ENCODE measurements at places on chromosomes 2 and 18.

DNA sequence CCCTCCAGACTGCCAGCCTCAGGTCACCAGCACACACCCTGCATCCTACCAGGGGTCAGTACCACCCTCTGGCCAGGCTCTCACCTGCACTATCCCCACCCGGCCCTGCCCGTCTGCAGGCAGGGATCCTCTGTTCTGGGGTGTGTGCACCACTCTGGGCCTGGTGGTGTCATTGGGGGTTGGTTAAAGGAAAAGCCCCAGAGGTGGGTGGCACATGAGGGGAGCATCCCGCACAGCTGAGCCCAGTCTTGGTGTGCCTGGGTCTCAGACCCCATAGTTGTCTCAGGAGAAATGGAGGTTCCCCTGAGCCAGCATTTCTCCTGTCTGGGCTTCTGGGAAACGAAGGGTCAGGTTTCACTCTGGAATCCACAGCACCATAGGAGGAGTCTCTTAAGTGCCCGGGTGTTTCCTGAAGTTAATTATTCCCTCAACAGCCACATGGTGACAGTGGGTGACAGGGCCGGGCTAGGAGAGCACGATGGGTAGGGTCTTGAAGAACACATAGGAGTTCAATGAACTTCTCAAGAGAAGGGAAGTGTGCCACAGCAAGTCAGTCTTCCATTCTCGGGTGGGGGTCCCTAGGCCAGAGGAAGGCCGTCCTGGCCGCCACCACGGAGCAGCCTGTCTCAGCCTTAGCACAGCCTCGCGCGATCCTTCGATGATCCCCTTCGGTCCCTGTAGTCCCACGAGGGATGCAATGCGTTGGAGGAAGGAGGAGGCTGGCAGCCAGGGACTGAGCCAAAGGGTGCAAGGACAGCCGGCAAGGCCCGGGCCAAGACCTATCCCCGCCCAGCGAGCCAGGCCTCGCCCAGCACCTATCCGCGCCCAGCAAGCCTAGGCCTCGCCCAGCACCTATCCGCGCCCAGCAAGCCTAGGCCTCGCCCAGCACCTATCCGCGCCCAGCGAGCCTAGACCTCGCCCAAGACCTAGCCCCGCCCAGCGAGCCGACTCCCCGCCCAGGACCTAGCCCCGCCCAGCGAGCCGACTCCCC is 1.1 kb upstream of the FARP2 start:
- peak; percentile 54 for DNase-seq

DNA sequence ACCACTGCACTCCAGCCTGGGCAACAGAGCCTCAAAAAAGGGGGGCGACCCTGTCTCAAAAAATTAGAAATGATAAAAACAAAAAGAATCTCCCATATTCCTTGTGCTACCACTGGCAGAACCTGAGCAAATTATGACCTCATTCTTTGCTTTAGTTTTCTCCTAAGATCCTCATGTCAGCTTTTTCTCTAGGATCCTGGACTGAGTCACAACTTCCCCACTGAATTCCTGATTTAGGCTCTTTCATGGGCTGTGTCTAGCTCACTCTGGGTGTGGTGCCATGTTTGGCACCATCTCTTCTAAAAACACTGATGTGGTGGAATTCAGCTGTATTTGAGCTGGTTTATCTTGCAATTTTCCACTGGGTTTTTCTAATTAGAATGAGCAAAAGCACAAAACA is 37.1 kb downstream of the EXOC6B start:
- no peak for DNase-seq

GRCh38 chr18:76886112-76886511 is 63.8 kb downstream of the ZNF236 start:
- DNase-seq: no peak

DNA sequence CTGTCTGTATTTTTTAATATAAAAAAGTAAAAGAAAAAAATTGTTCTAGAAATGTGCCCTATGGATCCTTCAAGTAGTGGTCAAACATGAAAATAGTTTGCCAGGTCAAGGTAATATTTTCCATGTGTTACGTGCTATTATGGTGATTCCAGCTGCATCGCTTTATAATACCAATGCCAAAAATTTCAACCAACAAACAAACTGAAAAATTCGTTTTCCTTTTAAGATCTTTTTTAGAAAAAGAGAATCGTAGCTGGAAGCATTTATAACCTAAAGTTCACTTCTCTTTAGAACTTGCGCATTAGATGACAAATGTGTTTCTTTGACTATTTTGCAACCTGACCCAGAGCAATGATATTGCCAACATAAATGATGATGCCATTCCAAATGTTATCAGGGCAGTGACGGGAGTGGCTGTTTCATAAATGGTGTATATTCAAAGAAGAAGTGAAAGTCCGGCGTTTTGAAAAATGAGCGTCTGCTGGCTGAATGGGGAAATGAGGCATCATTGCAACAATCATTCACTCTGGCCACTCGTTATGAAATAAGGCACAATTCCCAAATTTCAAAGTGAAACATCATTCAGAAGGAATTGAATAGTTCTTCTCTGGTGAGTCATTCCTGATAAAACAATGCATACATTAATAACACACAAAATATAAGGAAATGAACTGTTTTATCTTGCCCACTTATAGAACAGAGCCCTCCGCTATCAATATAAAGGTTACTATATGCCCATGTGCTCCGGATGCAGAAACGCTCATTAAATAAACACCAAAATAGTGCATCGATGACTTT is 297.4 kb downstream of the TGIF1 start:
- no peak for DNase-seq

- DNase-seq: no peak
Observed at GRCh38 chr2:111898703-111899514, 502 bp downstream of the MERTK start.

GRCh38 chr2:172082105-172082943 is 3.0 kb upstream of the DLX1 start:
- DNase-seq: no peak

- DNase-seq: no peak
Observed at GRCh38 chr2:120307482-120307881, 38.5 kb upstream of the INHBB start.

- no peak for DNase-seq
Observed at GRCh38 chr2:71505086-71505769, 51.9 kb downstream of the DYSF start.

DNA sequence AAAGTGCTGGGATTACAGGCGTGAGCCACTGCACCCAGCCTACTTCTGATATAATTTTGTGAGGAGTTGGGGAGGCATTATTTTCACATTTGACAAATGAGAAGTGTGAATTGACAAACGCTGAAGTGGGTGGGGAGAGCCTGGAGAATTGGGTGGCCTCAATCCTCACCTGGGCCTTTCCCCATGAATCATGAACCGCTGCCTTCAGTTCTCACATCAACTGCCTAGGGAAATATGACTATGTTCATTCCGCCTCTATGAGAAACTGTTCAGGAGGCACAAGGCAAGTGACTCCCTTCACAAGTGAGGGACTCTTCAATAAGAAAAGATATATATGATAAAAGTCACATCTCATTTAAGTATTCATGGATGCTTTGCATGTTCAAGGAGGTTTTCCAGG is 96.6 kb upstream of the RND3 start:
- DNase-seq: no peak

- no peak for DNase-seq
Observed at GRCh38 chr2:71720283-71720560, 266.9 kb downstream of the DYSF start.

DNA sequence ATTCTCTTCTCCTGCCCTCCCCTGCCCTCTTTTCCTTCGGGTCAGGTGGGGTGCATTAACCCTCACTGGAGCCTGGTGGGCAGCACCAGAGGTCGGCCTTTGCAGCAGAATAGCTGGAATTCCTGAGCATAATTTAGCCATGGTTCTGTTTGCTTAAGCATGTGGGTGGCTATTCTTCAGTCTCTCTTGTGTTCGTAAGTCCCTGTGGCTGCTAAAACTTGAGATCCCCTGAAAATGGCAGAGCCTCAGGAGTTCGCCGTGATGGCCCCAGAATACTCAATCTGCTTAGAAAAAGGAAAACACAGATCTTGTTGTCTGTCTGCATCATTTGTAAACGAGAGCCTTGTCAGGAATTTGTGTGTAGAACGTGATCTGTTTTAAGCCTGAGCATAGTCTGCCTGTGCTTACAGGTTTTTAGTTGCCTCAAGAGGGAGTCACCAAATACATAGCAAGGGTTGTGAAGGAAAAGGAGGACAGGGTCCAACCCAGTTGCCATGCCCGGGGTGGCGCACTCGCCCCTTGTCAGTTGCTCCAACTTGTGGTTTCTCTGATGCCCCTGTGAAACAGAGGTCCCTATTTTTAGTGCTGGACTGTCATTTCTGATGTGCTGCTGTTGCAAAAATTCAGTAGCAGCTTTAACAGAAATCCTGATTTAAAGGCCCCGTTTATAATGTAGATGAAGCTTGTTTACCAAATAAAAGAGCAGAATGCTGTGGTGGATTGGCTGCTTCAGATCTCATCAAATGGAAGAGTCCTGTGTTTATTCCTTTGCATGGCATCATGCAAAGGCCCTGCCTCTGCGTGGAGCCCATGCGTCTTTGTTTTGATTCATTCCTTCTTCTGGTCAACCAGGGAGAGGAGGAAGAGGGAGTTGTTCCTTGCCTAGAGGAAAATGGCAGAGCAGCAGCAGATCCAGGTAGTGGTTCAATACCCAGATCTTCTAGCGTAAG is 74.8 kb downstream of the WDSUB1 start:
- no peak for DNase-seq

GRCh38 chr2:240811346-240812300 is 8.4 kb downstream of the KIF1A start:
- no peak for DNase-seq

DNA sequence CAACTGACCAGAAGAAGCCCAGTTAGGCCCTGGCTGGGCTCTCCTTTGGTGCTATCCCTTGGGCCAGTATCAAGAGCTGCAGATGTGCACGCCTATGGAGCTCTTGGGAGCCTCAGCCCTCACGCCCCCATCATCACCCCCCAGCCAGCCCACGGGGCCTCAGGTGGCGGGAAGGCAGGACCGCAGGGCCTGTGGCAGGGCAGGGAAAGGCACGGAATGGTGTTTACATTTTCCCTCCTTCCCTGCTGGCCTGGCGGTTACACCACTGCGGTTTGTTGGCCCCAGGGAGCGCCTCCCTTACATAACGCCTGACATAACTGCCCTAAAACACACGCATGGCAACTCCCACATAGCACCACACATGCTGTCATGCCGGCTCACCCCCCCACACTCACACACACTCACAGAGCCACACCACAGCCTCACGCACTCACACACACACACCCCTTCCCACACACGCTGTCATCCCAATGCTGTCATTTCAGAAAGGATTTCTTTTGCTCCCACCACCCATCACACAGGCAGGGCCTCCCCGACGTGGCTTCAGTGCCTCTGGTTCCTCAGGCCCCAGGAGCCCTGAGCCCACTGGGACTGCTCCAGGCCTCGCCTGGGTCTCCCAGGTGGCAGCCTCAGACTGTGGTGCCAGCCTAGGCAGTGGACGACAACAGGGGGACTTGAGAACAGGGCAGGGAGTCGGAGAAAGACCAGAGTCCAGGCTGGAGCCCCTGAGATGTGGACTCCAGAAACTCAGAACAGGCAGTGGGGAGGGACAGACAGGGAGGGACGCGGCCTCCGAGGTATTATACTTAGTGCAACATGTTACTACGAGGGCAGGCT is 15.7 kb downstream of the ZFP36L2 start:
- peak; percentile 49 for DNase-seq

DNA sequence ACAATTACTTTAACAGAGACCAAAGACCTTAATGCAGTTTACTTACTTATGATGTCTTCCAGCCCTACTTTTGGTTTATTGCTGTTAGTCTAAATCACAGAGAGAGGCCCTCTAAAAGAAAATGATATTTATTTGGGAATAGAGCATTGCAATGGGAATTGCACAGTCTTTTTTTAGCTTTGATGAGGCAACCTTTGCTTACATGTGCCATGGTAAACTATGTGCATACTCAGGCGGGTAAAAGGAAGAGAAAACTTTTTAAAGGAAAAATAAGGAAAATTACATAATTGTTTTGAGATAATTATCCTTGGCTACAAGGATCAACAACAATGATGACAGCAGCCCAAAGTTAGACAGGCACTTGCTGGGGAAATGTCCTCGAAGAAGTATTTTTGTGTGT is 78.6 kb downstream of the EFEMP1 start:
- DNase-seq: no peak

GRCh38 chr2:85308896-85309555 is 18.8 kb downstream of the TGOLN2 start:
- DNase-seq: no peak
